Hematopoietic multipotent progenitor cell treated with erythropoietin and hydrocortisone succinate and interleukin-3 and kit ligand, for 15 days (in vitro differentiated cells): ENCODE measurements at places on chromosomes 13 and 19.

GRCh38 chr19:6333439-6333838, at the start of gene ACER1:
Gene ACER1 (minus strand): TSS chr19:6333612. CDS start chr19:6333551, 61 bp downstream.
- DNase-seq = no peak

GRCh38 chr13:41905600-41906254, 55.2 kb downstream of the VWA8 start:
- DNase-seq = peak; percentile 73

DNA sequence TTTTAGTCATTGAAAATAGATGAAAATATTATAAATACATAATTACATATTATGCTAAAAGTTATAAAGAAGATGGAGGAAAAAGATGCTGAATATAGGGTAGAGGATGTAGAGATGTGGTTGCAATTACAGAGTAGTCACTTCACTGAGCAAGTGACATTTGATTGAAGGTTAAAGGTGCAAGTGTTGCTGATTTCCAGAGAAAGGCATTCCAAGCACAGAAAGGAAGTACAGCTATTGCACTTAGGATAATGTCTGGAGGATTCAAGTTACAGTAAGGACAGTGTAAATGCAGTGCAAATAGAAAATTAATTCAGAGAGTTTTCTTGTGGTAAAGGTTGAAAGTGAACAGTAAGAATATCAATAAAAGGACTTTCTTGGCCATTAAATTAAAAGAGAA, 1721.8 kb downstream of the PCDH9 start:
- DNase-seq = no peak

- DNase-seq = no peak
Observed at GRCh38 chr13:40878321-40878720, 88.9 kb downstream of the SLC25A15 start.

DNA sequence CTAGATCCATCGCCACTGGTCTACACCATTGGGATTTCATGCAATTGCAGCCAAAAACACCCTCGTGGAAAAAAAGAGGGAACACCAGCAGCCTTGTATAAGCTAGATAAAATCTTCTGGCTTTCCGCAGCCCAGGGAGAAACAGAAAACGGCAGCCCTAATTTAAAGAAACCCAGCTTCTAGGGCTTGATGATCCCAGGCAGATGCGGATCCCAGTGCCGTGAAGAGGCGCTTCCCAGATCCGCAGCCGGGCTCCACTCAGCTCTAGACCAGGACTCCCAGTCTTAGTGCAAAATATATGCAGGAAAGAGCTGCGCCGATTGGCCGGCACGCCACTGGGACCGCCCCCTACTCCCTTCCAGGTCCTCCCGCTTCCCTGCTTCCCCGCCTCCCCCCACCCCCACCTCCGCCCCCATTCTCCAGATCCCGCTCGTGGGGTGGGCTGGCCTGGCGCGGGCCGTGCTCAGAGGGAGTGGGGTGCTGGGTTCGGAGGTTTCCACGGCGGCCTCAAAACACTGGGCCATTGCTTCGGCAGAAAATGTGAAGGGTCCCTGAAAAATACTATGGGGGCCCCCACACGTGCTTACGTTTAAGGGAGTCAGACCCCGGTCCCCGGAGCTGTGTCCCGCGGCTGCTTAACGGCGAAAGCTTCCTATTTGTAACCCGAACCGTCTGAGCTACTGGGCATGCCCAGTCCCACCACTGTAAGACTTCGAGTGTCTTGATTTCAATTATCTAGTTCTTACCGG, 63.1 kb downstream of the SERP2 start:
- DNase-seq = peak; percentile 61

GRCh38 chr13:31248965-31249539, 49.3 kb downstream of the B3GLCT start:
- no peak for DNase-seq

- DNase-seq = no peak
Observed at GRCh38 chr13:107690181-107690580, 525.2 kb downstream of the LIG4 start.

- DNase-seq = peak; percentile 90
Observed at GRCh38 chr19:48333467-48334384, 8.4 kb downstream of the EMP3 start.

GRCh38 chr13:82165396-82166174, 1716.7 kb downstream of the SLITRK1 start:
- DNase-seq = no peak

GRCh38 chr19:13817615-13818371, 22.6 kb downstream of the ZSWIM4 start:
- DNase-seq = peak; percentile 19

- DNase-seq = no peak
Observed at GRCh38 chr19:34184880-34185491, 12.7 kb downstream of the LSM14A start.

DNA sequence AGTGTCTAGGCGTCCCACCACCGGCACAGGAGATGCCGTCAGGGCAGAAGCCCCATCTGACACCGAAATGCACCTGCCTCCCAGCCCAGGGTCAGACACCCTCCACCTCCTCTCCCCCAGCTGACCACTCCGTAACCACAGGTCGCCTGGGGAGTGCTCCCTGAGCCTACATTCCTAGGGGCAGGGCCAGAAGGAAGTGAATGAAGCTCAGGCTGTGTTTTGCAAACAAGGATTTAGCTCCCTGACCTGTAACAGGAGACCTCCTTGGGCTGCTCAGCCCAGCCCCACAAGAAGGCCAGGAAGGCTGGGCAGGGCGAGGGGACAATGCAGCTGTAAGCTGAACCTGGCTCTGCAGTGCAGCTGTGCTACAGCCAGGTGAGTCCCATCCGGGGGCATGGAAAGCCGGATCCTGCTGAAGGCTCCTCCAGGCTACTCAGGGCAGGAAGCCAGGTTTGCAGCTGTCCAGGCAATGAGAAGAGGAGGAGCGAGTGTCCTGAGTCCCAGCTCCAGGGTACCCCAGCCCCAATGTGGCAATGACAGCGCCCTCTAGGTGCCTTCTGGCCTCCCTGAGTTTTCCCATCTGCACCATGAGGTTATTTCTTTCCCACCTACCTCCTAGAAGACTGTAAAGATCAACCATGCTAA, 42.1 kb downstream of the RHPN2 start:
- DNase-seq = no peak

DNA sequence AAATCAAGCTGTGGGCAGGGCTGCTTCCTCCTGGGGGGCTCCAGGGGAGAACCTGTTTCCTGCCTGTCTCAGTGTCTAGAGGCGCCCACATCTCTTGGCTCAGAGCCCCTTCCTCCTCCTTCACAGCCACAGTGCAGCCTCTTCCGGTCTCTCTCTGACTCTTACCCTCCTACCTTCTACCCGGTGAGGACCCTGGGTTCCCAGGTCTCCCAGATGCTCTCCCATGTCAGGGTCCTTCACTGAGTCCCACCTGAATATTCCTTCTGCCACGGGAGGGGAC, 153.1 kb downstream of the KDM4B start:
- no peak for DNase-seq

DNA sequence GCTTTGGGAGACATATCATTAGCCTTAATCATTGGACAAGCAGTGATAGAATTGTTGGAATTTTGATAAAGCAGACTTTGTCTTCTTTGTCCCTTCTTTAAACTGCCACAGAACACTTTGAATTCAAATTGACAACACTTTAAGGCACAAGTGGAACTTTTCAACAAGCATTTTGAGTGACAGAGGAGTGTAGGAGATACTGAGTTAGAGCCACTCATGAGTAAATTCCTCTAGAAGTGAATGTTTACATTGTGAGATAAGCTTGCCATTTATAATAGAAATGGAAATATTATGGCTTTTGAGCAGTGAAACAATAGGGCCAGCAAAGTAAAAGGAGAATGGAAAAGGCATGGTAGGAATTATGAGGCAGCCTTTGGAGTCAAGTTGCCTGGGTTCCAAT, 515.8 kb downstream of the SLITRK6 start:
- no peak for DNase-seq

DNA sequence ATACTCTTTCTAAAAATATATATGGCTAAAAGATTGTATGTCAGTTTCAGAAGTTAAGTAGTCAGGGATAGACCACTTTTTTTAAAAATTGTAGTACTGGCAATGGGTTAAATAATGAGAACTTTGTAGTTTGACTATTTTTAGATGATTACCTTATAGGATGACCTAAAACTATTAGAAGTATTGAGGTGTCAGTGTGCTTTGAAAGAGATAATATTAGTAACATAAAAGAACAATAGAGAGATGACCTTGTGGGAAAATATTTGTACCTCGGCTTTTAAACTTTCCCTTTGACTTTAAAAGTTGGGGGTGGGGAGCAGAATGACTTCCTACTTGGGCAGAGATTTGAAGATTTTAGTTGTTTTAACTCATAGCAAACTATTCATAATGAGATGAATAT, 48.3 kb downstream of the SLAIN1 start:
- no peak for DNase-seq

GRCh38 chr13:108142702-108143436, 72.5 kb downstream of the LIG4 start:
- DNase-seq = no peak

DNA sequence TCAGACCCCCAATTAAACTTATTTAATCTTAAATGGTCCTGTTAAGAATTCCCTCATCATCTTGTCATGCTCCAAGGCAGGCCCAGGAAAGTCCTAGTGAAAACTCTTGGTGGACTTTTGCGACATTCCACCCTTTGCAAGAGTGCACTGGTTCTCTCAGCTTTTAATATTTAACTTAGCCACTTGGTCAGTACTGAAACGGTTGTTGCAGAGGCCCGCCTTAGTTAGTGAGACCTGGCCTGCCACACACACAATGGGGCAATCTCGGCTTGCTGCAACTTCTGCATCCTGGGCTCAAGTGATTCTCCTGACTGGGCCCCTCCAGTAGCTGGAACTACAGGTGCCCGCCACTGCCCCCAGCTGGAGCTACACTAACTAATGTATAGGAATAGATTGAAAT, 1366.0 kb downstream of the UQCRFS1 start:
- DNase-seq = no peak

DNA sequence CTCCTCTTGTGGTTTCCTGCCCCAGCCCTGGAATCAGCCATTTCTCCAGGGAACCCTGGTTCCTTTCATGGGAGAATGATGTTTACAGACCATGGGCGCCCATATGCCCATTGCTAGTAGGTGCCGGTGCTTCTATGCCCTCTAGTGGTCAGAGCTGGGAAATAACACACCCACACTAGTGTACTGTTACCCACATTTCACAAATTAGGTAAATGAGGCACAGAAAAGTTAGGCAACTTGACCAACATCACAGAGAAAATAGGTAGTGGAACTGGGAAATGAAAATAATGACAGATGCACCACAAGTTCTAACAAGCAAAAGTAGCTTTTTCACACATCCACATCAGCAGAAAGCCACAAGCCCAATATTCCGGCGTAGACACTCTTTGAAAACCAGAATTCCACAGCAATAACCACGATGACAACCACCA, 1.3 kb upstream of the CEACAM3 start:
- peak; percentile 55 for DNase-seq

DNA sequence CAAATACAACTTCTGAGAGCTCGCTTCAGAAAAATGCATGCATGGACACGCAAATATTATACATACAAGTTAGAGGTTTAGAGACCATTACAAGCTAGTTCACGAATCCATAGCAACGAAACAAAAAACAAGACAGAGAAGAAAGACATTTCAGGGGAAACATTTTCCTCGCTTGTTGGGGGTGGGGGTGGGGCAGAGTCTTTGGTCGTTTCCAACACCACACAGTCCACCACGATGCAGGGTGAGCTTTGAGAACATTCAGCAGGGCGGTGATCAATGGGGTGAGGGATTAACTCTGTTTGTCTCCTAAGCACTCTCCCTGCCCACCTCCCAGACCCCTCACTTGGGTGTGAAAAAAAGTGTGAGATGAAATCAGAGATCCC, 651 bp downstream of the OXGR1 start:
- DNase-seq = no peak

DNA sequence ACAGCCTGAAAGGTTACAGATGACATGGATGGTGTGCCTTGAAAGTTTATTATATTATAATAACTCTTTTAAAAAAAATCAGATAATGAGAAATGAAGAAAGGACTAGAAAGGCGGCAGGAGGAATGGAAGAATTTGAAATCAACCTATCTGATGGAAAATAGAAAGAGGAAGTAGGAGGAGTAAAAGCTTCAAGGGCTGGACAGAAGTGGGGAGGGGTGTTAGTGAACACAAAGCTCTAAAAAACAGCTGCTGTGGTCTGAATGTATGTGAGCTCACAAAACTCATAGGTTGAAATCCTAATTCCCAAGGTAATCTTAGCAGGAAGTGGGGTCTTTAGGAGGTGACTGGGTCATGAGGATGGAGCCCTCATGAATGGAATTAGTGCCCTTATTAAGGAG, 19.5 kb downstream of the CCDC70 start:
- DNase-seq = no peak
